Psoas muscle (tissue), 8 donors: ENCODE measurements at places on chromosomes 11 and 22. TPM values are rescaled to one million over a fixed set of nuclear protein-coding genes. Genes with fewer than 3 reads are reported as not detected.
A peak's percentile ranks its signal among the peaks of the same experiment; 100 is the strongest.

GRCh38 chr11:119782739-119783072 is 53.7 kb upstream of the NECTIN1 start:
- H3K4me3 ChIP-seq = no peak overlapping the region
- no peak for DNase-seq
- no peak overlapping the region for H3K27ac ChIP-seq
- no peaks in the 10 kb centered on the region for H3K4me1 ChIP-seq

The SHISAL1 gene
- 0.08 TPM for polyA plus RNA-seq

DNA sequence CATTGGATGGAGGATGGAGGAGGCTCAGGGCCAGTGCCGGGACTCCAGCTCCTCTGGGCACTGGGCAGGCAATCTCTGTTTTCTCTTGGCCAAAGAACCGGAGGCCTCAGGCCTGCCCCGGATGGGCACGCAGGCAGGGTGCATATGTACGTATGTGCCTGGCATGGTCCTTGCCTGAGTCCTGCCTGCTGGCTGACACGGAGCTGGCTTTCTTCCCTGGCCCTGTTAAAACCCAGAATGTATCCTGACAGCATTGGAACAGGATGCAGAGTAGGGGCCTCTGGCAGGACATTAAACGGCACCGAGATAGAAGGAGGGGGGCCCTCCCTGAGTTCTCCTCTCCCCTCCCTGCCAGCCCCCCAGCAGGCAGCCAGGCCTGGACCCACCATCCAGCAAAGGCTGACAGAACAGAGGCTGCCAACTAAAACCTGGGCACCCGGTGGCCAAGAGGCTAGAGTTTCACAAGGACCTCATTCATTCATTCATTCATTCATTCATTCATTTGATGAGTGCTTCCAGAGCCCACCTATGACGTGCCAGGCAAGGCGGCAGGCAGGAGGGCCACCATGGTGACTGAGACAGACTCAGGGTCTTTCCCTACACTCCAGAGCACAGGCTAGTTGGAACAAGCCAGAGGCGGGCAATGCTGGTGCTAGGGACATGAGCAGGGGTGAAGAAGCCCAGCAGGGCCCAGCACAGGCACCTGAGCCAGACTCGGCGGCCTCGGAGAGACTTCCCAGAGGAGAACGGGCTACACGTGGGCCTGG is 28.8 kb downstream of the FLRT1 start:
- H3K27me3 ChIP-seq = no peaks in the 10 kb centered on the region
- peaks cover 9% of the 10 kb centered on the region for H3K4me1 ChIP-seq
- no peak overlapping the region for H3K27ac ChIP-seq
- H3K36me3 ChIP-seq = no peaks in the 10 kb centered on the region
- no peak overlapping the region for H3K4me3 ChIP-seq

DNA sequence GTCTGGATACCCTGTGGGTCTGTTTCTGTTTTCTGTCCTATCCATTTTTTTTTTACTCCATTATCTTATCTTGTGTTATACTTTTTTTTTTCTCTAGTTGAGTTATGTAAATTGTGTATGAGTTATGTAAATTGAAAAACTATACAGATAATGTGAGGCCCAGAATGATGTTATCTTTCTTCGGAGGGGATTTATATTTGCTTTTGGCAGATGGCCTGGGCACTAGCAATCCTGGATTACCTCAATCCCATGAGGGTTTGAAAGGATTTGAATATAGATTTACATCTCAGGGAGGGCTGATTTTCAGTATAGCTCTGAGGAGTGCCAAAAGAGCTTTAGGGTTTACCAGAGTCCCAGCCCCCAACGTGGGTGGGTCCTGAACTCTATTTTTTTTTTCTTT is 71.0 kb downstream of the CSTPP1 start:
- peaks cover 19% of the 10 kb centered on the region for H3K4me1 ChIP-seq
- no peak for DNase-seq
- no peak overlapping the region for H3K4me3 ChIP-seq

GRCh38 chr11:121892131-121892681 is 223.8 kb downstream of the BLID start:
- no peaks in the 10 kb centered on the region for H3K27me3 ChIP-seq
- no peak overlapping the region for H3K27ac ChIP-seq
- H3K36me3 ChIP-seq = no peaks in the 10 kb centered on the region
- peak; percentile 42 for DNase-seq
- no peaks in the 10 kb centered on the region for H3K4me1 ChIP-seq
- H3K4me3 ChIP-seq = no peak overlapping the region

The BANF1 gene
- polyA plus RNA-seq = 355 TPM
